Fibroblast of lung (primary cell): ENCODE measurements at places on chromosomes 7 and 10. TPM values are rescaled to one million over a fixed set of nuclear protein-coding genes. Genes with fewer than 3 reads are reported as not detected.
A peak's percentile ranks its signal among the peaks of the same experiment; 100 is the strongest.

GRCh38 chr7:28002638-28003037, 178.0 kb downstream of the JAZF1 start:
- peak; percentile 23 for DNase-seq

DNA sequence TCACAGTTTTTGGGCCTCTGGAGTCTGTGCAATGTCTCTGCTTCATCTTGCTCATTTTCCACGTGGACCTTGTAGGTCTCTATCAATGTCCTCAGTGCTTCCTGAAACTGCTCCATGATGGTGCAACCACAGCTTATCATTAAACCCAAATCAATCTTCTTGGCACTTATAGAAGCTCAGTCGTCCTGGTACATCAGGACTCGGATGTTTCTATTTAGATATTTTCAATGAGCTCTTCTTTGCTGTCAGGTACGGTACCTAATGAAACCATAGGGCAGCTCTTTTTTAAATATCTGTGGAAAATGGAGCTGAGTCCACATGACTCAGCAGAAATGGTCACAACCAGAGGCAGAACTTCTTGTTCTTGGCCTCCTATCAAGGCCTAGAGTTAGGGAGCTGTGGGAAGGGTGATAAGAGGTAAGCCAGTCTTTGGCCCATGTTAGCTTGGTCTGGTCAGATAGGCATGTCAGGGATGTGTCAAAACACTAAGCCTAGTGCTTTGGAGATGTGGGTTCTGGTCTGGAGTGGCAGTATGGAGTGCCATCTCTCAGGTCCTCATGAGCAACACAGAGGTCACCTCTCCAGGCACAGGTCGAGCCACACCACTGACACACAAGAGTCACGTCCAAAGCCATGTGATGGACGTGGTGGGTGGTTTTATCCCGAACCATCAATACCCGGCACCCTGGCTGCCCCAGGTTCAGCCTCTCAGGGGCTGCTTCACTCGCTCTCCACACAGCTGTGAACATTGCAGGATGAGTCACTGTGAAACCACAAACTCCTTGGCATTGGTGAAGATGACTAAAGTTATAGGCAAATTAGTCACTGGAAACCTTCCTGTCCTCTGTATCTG, 87.0 kb downstream of the TBXAS1 start:
- DNase-seq, result peak; percentile 99

The EEPD1 gene
- polyA plus RNA-seq, result 3.9 and 15.9 TPM in 2 replicates

- DNase-seq, result peak; percentile 70
Measured at GRCh38 chr10:90862908-90863514, 5.2 kb upstream of the HTR7 start.

The TMEM196 gene
- polyA plus RNA-seq, result not detected in 2 replicates

DNA sequence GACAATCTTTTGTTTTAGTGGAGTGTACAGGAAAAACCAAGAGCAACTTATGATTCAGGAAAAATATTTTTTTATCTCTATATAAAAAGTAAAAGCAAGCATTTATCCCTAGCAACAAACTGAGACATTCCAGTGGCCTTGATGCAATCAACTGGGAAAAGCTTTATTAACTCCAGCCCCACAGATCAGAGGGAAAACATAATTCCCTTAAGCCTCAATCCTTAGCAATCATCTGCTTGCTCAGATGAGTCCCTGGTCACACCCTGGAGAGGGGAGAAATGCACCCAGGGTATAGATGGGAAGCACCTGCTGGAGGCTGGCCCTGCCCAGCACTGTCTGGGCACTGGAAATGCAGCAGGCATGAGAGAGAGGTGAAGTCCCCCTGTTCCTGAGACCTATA, 636.6 kb downstream of the TNS3 start:
- DNase-seq, result peak; percentile 3

DNA sequence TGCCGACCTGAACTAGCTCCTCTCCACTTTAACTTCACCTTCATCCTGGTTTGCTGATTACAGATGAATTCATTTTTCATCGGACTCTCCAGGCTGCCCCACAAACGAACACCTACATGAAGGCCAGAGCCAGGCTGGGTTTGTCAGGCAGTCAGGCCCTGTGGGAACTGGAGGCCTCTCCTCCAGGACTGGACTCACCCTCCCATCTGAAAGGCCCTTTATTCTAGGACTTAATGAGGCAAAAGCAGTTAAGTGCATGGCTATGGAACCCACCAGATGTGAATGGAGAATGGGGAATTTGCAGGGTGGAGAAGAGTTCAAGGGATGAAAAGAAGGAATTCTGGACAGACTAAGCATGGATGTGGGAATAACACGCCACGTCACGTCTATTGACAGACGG, 170.8 kb downstream of the ARHGAP12 start:
- DNase-seq, result no peak

GRCh38 chr7:29349362-29349761, 154.8 kb downstream of the CHN2 start:
- no peak for DNase-seq

DNA sequence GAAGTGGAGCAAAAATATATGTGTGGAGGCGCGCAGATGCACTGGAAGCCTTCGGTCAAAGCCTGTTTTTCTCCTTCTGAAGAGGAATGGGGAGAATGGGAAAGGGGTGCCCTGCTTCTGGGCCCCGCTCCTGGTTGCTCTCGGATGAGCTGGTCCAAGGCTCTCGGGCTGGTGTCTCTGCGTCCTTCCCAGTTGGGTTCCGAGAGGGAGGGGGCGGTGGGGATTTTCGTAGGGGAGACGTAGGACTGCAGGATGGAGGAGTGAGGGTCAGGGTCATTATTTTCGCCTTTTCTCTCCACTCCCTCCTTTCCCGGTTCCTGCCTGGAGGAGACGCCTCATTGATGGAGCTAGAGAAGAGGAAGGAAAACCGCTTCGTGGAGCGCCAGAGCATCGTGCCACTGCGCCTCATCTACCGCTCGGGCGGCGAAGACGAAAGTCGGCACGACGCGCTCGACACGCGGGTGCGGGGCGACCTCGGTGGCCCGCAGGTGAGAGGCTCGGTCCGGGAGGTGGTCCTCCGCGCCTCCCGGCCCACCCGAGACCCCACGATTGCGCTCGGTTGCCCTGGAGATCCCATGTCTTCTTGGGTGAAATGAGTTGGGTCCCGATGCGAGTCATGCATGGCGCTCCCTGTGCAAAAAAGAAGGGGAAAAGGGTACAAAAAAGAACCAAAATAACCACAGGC, 790 bp downstream of the ADAM22 start:
- peak; percentile 27 for DNase-seq

- peak; percentile 66 for DNase-seq
Measured at GRCh38 chr10:26839966-26840627, 20.7 kb downstream of the ABI1 start.

GRCh38 chr10:58444876-58445275, 59.7 kb downstream of the TFAM start:
- DNase-seq, result no peak

- DNase-seq, result no peak
Measured at GRCh38 chr10:71748671-71749191, 24.6 kb downstream of the VSIR start.

DNA sequence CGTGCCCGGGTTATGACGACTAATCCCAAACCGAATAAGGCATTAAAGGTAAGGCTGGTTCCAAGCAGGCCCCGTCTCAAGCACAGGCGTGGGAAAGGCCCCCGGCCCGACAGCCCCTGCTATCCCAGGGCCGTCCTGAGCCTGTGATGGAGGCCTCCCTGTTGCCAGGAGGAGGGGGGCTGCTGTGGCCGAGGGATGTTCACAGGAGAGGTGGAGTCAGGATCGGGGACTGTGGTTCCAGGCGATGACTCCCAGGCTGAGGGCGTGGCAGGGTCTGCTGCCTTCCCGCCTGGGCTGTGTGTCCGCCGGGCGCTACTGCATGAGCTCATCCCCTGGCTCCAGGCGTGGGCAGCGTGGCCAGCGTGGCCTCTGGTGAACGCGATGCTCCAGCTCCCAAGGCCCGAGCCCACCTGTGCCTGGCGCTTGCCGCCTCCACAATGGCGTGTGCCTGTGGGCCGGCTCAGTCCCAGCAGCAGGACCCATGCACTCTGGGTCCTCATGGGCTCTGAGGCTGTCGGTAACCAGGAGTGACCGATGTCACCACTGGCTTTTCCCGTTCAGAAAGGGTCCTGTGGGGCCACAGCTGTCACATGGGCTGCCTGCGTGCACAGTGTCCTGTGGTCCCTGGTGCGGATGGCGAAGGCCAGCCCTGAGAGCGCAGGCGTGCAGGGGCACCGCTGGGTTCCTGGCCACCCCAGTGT, 8.8 kb downstream of the MAFK start:
- DNase-seq, result no peak

DNA sequence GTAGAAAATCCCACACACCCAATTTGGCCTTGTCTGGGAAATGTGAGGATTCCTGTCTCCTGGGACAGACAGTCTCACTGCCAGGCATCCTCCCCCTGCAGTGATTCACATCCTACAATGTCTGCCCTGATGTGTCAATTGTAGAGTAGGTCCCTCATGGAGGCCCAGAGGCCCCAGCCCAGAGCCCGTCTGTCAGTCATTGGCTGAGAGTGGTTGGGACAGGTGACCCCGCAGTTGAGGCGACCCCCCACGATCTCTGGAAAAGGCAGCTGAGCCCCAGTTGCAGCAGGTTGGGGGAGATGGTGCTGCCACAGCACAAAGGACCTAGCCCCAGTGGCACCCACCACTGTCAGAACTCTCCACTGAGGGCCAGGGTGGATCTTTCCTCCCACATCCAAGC, 84.3 kb upstream of the INSIG1 start:
- peak; percentile 50 for DNase-seq

The MORN4 gene
- polyA plus RNA-seq, result 11.0 and 13.2 TPM in 2 replicates

DNA sequence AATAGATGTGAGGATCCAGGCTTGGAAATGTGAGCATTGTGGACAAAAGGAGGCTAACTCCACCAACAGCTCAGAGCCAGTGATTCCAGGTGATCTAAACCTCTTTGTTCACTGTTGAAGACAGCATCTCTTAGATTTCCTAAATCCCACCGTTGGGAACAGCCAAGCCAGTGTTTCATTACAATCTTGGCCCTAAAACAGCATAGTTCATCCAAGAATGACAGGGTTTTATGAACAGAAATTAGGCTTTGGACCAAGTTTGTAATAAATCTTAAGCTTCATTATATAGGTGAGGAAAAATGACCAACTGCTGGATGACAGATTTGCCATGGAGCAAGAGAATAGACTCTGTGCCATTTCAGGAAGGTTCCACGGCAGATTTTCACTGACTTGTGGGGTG, 65.8 kb downstream of the MTURN start:
- DNase-seq, result no peak

The TACC2 gene
- 13.0 and 21.3 TPM in 2 replicates for polyA plus RNA-seq

DNA sequence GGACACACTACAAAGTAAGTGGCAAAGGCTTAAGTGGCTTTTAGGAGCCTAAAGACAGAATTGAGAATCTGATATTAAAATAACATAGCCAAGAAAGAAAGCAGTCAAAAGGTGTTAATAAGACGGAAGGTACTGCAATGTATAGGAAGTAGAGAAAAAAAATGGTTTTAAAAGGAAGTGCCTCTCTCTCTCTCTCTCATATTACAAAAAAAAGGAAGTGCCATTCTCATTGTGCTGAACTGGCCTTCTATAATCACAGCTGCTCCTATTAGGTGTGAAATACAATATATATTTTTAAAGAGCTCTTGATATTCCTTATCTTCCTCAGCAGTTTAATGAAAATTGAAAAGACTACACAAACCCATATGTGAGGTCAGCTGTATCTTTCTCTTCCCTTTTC, 199.4 kb upstream of the NPVF start:
- DNase-seq, result no peak

- DNase-seq, result peak; percentile 72
Measured at GRCh38 chr10:69759641-69760040, 42.1 kb upstream of the COL13A1 start.

The POLR2J2 gene
- polyA plus RNA-seq, result 1.1 and 1.4 TPM in 2 replicates

GRCh38 chr10:119221201-119221600, 13.8 kb downstream of the GRK5 start:
- peak; percentile 92 for DNase-seq

GRCh38 chr10:74035303-74035702, 37.4 kb downstream of the VCL start:
- peak; percentile 50 for DNase-seq

The GIMAP7 gene
- polyA plus RNA-seq, result not detected in 2 replicates

DNA sequence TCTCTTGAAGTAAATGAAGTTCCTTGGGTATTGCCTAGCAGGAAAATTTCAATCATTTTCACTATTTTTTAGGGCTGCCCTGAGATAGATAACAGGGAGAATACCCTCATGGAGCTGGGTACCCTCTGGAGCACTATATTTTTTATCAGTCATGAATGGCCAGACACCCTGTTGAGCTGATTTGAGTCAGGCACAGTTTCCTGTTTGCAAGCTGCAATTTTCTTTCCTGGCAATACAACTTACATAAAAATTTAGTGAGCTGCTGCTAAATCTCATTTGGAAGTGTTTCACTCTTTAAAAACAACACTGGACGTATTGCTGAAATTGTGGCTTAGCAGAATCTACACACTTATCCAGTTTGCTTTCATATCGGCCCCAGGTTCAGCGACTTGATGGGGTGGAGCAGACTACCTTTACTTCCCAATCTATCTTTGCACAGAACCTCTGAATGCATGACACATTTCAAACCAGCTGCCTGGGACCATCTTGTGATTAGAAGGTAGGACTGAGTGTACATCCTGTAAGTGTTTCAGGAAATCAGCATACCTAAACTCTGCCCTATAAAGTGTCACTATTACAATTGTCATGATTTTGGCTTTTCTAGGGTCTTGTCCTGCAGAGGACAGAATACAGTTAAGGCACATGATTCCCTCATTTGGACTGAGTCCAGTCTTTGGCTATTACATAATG, 125.7 kb upstream of the FAM3C start:
- DNase-seq, result no peak

DNA sequence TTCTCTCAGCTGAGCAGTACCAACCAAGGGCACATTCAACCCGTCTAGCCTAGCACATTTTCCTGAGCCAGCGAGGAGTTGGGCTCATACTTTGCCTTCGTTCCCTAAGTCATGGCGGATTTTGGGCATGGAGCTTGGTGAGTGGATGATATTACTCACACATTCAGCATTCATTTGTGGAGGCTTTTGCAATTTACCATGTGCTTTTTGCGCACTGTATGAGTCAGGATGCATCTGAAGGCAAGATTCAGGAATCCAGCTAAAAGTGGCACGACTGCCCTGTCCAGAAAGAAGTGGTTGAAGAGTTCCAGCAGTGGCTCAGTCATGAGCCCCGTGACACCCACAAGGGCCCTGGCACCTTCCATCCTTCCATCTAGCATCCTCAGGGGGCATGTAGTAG, 24.2 kb upstream of the MGMT start:
- no peak for DNase-seq

- no peak for DNase-seq
Measured at GRCh38 chr7:1691096-1691495, 21.0 kb downstream of the ELFN1 start.

The NPC1L1 gene
- 0.05 and 0.09 TPM in 2 replicates for polyA plus RNA-seq

The GHRHR gene
- polyA plus RNA-seq, result not detected in 2 replicates

DNA sequence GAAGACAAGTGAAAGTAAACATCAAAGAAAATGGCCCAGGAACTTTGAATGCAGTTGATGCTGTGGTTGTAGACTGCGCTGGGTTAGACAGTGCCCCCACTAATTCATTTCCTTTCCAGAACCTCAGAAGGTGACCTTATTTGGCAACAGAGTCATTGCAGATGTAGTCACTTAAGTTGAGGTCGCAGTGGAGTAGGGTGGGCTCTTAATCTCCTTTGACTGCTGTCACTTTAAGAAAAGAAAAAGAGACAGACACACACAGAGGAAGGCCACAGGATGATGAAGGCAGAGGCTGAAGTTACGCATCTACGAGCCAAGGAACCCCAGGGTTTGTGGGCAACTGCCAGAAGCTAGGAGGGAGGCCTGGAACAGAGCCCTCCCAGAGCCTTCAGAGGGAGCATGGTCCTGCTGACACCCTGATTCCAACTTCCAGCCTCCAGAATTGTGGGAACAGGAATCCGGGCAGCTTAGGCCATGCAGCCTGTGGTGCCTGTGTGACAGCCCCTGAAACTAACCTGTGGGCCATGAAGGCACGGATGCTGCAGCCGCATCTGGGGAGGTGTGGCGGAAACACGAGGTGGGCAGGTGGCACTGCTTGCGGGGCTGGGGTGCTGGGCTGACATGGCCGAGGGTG, 107.6 kb downstream of the PRKAG2 start:
- DNase-seq, result no peak
